IPS-NIHi11 (cell line): ENCODE measurements at places on chromosomes 6 and 20.
A peak's percentile ranks its signal among the peaks of the same experiment; 100 is the strongest.

DNA sequence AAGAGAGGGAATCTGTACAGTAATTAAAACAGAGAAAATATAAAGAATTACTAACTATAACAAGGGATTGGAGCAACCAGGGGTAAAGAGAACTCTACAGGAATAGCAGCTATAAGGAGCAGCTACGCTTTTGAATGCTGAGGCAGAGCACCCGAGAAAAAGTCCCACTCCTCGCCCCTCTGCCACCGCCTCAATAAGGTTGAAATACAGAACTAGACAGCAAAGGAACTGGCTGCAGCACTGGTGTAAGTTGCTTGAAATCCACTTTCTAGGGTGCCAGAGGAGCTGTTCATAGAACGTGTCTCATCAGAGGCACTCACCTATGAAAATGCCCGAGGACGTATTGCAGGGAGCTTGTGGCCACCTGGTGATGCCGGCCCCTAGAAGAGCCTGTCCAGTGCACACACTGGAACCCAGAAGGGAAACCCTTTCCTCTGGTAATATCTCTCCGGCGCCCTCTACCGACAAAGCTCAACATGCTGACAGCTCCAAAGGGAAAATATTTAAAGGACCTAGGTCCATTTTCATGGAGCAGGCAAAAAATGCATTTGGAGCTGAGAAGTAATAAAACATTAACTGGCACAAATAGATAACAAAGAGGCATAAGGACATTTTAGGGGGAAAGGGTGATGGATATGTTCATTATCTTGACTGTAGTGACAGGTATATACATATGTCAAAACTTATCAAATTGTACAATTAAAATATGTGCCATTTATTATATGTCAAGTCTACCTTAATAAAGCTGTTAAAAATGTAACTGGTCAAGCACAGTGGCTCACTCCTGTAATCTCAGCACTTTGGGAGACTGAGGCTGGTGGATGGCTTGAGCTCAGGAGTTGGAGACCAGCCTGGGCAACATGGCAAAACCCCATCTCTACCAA is 137.4 kb upstream of the HDAC2 start:
- DNase-seq = peak; percentile 71

DNA sequence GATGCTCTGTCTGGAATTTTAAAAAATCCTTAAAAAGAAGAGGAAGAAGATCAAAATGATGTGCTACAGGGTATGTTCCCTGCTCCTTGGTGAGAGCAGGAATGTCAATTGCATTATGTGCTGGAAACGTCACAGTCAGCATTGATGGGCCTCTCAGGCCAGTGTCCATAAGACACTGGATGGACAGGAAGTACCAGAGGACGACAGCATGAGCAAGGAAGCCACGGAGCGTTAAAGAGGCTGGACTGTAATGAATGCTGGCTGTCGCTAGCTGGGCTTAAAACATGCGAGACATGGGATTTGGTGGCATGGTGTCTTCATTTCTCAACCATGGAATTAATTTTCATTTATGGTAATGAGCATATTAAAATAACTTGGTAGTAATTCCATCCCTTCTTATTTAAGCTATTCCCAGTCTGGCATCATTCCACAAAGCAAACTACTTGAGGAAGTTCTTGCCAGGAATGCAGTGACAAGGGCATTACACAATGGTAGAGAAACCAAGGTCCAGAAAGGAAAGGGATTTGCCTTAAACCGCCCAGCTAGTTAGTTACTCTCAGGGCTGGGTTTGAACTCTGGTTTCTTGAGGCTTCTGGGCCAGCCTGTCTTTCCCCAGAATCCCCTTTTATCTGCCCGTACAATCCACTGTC is 166.6 kb upstream of the SOX4 start:
- no peak for DNase-seq

- DNase-seq = no peak
Observed at GRCh38 chr20:34987288-34988190, 31.9 kb downstream of the MYH7B start.

GRCh38 chr20:47332381-47333206 is 23.9 kb downstream of the ZMYND8 start:
- no peak for DNase-seq

GRCh38 chr6:1613688-1614447 is 4.2 kb downstream of the FOXC1 start:
- DNase-seq = peak; percentile 72

GRCh38 chr6:3884007-3884745 is 35.0 kb downstream of the FAM50B start:
- no peak for DNase-seq

- DNase-seq = peak; percentile 92
Observed at GRCh38 chr6:151240036-151240685, 394 bp downstream of the AKAP12 start.

- no peak for DNase-seq
Observed at GRCh38 chr20:34675561-34675960, 1.3 kb downstream of the PIGU start.

DNA sequence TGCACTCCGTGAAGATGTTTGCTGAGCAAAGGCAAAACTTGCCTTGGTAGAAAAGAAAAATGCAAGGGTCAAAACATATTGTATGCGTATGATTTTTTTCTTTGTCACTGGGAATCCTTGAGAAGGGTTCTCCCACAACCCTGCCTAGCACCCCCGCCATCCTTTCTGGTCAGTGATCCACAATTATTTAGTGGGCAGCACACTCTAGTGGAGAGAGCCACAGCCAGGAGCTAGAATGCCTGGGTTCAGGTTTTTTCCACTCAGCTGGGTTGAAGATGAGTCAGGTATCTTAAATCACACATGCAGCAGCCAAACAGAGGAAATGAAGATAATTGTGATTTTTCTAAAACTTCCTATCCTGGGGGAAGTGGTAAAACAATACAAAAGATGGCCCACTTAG is 243.1 kb downstream of the PKHD1 start:
- DNase-seq = peak; percentile 15

DNA sequence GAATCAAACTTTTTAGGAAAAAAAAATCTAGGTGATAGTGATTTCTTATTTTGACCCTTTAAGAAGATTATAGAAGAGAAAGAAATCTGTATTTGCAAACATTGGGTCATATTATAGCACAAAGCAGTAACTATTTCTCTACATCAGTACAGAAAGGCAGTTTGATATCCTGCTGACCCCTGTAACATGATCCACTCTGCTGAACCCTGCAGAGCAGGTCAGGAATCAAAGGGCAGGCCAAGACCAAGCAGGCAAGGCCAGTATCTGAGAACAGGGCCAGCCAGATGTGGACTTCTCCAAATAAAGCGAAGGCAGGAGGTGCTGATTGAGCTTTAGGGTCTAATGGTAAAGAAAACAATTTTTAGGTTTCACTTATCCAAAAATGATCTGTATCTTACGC is 239.4 kb downstream of the PTPRK start:
- peak; percentile 51 for DNase-seq

DNA sequence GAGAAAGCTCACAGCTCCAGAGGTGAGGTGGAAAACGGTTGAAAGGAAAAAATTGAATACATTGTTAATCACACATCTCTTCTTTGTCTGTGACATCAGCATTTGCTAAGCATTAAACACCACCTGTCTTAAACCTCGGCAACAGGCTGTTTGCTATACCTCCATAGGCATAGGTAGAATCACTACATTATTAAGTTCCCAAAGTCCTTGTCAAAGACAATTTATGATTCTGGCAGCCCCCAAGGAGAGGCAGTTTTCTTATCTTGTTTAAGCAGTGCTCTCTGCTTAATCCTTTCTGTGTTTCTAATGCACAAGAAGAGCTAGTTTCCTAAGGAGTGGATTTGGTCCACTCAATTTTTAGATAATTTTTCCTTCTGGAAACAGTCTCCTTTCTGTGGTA is 249.7 kb downstream of the NKAIN2 start:
- DNase-seq = no peak

DNA sequence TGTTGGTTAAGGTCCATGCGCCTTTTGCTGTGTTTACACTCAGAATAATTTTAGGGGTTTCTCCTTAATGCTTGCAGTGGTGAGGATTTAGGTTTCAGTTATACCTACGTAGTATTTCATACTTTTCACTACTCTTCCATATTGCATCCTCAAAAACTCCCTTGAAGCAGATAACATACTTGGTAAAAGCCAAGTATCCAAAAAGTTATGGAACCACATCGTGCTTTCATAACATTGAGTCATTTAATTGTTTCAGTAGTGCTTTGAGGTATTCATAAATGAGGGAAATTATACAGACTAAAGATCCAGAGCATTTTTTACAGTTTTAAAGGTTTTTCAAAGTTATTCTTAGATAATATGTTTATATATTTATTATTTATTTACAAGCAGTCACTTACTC is 4.0 kb upstream of the ATXN1 start:
- no peak for DNase-seq

- no peak for DNase-seq
Observed at GRCh38 chr6:140174524-140174923, 800.1 kb upstream of the CITED2 start.

DNA sequence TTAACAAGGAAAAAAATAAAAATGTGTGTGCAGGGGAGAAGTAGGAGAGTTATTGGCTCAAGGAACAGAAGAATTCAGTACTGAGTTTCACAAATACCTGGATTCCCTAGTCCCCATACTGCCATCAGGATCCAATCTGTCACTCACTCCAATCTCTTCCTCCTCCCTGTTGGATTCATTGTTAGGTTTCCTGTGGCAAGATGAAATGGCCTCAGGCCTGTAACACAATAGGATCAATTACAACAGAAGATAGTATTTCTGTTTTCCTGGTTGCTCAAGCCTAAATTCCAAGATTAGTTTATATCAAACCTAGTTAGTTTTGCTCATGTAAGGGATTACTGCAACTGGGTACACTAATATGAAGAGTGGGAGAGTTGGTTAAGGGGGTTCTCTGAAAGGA is 24.4 kb downstream of the HCRTR2 start:
- DNase-seq = no peak

DNA sequence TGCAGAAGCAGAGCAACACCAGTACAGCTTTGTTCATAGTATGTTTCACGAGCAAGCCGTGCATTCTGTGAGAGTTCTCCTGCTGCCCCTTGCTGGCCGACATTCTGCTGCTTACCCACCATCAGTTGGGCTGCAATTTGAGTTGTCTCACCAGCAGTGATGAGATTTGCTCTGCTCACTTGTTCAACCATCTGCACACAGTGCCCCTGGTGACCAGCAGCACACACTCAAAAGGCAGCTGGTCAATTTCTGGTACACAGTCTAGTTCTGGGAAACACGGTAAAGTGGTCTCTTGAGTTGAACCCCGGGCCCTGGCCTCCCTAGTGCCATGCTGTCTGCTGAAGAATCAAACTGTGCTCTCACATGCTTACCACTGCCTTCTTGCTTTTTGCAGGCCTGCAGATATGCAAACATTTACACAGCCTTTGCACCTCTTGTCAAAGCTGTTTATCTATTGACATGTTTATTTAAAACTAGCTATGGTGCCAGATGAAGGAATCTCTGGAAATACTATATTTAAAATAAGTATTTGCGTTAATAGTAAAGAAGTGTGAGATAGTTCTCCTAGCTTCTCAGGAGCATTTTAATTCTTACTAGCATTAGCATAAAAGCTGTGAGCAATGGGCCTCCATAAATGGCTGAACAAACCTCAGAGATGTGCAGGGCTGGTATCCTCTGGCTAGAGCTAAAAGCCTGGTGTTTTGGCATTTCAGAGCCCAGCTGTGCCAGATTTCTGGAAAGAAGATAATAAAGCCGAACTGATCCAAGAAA is 234.3 kb downstream of the ARHGAP18 start:
- no peak for DNase-seq

GRCh38 chr6:116338943-116339342 is 31.8 kb upstream of the DSE start:
- DNase-seq = no peak

- no peak for DNase-seq
Observed at GRCh38 chr6:169253337-169254238, at the start of gene THBS2. Gene THBS2, minus strand, starts transcription at chr6:169253846. Its CDS starts 3,062 bp downstream, at chr6:169250784.

DNA sequence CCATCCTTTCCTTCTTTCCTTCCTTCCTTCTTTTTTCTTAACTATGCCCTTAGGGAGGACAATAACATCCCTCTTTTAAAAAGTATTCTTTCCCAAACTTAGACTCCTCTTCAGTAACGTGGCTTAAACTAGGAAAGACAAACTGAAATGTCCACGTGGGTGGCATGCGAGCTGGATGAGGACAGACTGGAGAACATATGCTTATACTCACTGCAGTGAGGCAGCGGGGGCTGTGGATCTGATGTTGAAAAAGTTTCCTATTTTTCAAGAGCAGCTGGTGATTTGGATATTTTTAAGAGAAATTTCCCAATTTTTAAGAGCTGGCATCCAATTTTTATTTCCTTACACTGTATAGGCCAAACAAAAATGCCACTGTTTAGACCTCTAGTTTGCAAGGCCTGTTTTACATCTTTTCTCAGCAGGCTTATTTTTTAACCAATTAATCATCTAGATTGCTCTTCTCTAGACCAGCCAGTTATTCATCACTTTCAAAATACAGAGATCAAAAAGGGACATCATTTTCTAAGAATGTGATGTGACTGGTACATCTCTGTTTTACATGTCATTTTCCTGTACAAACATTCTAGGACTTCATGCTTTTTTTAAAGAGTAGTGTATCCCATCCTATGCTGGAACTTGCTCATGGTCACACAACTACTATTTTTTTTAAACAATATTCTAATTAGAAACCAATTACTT is 226.5 kb downstream of the BTBD9 start:
- DNase-seq = no peak

DNA sequence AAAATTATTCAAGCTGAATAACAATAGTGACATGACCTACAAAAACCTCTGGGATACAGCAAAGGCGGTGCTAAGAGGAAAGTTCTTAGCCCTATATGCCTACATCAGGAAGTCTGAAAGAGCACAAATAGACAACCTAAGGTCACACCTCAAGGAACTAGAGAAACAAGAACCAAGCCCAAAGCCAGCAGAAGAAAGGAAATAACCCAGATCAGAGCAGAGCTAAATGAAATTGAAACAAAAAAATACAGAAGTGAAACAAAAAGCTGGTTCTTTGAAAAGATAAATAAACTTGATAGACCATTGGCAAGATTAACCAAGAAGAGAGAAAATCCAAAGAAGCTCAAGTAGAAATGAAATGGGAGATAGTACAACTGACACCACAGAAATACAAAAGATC is 47.6 kb upstream of the NOTCH4 start:
- no peak for DNase-seq

- no peak for DNase-seq
Observed at GRCh38 chr6:15423286-15423993, 177.6 kb downstream of the JARID2 start.

DNA sequence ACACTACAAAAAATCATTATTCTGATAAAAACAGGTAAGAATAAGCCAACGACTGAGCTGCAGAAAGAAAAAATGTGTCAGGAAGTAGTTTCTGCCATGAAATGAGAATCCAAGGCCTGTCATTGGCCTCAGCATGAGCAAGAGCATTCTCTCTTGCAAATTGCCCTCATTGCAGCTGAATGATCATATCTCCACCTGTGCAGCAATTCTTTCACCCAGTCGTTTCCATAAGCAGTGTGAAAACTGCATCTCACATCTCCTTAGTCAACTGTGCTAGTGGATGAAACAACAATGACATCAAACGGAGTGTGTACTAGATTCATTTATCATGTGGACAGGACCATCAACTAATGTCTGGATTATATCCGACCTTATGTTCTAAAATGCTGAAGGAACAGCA is 88.2 kb upstream of the STXBP5 start:
- DNase-seq = no peak

GRCh38 chr6:121858310-121858709 is 422.9 kb downstream of the GJA1 start:
- no peak for DNase-seq

- no peak for DNase-seq
Observed at GRCh38 chr20:46433051-46433450, 26.6 kb upstream of the ELMO2 start.
